ENCODE measurements at places on chromosomes 3 and 15.

DNA sequence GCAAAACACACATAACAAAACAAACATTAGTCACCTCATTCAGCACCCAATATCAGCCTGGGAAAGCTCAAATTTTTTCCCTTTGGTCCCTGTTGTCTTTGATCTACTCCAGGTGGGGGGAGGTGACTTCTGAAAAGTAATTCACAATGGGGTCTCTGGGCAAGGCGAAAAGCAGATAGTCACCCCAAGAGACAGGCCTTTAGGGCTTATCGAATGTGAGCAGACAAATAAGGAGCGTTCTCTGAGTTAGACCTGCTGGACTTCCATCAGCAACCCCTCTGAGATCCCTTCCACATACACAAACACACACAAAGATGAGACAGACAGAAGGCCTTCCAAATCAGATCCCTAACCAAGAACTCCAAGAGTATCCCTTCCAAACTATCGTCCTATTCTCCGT lies 171.0 kb upstream of the SMAD3 start:
- DNase-seq: peak; percentile 10

- no peak for DNase-seq
These were observed 114.7 kb downstream of the ETFA start for GRCh38 chr15:76196269-76197231.

DNA sequence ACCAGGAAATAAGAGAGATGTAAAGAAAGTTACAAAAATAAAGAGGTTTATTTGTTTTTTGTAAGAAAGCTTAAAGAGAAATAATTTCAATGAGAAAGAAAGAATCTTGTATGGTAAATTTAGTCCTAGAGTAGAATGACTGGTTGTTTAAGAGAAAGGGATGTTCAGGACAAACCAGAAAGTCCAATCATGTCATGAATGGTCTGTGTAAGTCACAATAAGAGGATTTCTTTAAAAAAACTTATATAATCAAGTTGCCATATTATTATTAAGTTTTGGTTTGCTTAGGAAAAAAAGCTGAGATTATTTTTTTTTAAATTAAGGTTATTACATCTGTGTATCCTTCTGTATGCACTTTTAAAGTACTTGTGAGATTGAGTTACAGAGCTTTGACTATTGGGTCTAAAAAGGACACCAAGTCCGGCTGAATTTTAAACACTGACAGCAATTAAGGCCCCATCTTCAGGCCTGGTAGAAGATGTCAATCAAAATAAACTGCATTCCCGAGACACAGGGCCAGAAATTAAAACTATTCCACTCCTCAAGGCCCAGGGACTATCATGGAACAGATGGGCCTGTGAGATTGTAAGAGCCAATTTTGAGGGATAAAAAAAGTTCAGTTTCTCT lies 12.2 kb downstream of the ERICH6 start:
- no peak for DNase-seq

GRCh38 chr3:59968513-59969045 lies 918.8 kb upstream of the CFAP20DC start:
- no peak for DNase-seq

GRCh38 chr15:70488002-70488605 lies 275.3 kb downstream of the UACA start:
- DNase-seq: peak; percentile 84

DNA sequence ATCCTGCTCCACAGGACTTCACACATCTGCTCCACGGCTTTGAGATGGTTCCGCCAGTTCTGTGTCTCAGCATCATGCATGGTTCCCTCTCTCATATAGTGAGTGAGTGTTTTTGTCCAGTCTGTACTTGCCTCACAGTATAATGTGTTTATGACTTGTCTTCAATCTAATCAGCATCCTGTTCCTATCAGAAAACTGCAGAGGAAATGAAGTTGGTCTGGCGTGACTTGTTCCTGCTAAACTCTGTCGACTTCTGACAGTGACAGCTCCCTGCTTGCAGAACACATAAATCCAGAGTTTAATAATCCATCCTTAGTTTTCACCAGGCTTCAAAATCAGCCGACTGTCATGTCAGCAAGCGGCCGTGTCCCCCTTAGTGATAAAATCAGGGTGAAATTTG lies 222.3 kb downstream of the SLCO3A1 start:
- DNase-seq: no peak
